ENCODE measurements at places on chromosomes 1 and 21.

- DNase-seq = no peak
These were observed 6.0 kb upstream of the NLRP3 start for GRCh38 chr1:247409869-247410544.

DNA sequence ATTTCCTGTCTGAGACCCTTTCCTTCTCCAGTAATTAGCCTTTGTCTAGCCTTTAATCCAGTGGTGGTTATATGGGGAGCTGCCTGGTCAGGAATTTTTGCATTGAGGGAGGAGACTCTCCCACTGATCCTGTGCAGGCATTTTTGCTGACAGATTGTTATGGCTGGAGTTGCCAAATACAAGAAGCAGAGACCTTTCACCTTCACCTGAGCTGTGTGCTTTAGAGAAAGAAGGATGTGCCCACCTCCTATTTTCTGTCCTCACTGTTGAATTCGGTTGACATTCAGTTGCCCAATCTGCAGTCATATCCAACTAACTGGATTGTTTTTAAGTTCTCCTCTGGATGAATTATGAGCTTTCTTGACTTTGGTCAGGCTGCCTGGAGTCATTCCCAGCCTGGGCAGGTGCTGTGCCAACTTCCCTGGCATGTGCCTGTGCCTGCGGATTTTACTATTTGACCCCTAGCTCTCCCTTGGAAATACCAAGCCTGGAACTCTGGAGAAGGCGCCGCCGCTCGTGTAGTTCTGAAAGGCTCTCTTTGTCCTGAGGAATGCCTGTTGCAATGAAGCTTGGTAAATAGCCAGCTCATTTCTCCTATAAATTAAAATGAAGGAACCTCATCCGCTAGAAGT lies 143.9 kb downstream of the NOS1AP start:
- no peak for DNase-seq

DNA sequence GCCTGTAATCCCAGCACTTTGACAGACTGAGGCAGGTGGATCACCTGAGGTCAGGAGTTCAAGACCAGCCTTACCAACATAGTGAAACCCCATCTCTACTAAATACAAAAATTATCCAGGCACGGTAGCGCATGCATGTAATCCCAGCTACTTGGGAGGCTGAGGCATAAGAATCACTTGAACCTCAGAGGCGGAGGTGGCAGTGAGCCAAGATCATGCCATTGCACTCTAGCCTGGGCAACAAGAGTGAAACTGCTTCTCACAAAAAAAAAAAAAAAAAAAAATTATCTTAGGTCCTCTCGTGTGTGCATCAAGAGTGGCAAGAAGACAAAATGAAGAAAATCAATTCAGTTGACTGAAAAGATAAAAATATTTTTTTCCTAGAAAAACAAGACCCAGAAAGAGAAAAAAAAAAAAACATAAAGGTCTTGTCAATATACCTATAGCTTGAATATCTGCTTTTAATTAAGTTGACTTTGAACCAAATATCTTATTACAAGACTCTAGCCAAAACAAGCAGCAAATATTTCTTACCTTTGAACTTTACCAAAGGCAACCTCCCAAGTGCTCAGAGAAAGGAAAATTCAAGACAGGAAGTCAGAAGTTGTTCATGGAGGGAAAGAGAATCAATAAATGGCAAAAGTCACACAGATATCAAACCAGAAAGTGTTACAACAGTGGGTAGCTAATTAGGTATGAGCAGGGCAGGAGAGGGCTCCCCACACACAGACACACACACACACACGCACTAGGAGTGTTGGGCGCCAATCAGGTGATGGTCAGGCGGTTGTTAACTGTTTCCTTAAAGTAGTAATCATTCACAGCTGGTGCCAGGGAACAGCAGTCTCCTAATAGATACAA lies 29.6 kb downstream of the ITLN2 start:
- no peak for DNase-seq

GRCh38 chr21:27314131-27314530 lies 347.2 kb upstream of the ADAMTS5 start:
- DNase-seq = no peak

DNA sequence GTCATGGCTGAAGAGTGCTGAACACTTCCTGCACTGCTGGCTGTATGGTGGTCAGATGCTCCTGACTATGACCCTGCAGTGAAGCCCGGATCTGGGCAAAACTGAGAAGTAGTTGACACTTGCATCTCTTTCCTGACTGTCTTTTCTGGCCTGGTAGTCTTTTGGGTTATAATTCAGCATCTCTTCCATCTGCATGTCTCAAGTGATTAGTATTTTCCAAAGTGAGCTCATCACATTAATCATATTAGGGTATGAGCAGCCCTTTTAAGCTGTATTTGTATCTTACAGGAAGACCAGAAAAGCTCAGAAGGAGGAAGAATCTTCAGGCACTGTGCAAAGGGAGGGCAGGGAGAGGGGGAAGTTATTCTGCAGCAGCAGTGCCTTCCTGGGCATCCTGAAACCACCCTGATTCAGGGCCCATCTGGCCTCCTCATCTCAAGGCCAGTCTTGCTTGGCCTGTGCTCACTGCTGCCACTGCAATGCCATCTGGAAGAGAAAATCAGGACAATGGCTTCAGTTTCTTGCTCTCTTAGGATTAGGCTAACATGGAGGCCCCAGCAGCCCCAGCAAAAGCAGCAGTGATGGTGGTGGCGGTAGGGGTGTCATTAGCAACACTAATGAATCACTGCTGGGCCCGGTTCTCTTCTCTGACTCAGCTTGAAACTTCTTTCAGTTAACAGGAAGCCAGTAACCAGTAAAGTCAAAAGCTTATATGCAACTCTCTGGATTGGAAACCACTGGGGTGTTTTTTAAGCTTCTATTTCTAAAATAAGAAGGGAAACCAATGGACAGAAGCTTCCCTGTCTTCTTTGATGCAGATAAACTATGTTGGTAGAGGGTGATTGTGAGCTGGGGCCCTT lies 63.3 kb upstream of the WDR26 start:
- DNase-seq = peak; percentile 24

DNA sequence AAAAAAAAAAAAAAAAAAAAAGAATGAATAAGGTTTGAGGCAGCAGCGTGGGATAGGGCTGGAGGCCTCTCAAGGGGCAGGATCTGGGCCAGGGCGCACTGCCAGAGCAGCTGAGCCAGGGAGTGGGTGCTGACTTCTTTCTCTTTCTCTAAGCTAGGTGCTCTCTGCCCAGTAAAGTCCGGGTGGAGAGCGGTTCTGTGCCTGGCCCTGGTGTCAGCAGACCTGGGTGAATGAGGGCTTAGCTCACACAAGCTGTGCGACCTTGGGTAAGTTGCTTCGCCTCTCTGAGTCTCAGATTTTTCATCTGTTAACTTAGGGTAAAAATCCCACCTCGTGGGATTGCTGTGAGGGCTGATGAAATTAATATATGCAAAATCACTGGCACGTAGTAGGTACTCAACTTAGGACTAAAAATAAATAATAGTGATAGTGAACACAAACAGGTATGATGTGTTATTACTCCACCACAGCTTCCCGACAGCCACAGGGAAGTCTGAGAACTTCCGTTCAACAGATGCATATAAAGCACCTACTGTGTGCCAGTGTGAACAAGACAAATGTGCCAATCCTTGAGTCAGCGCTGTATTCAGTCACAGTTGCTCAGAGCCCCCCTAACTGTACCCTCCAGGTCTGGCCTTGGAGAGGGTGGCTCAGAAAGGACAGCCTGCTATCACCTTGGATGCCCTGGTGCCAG lies 2.0 kb upstream of the FAM131C start:
- no peak for DNase-seq

GRCh38 chr1:209205039-209205438 lies 378.5 kb upstream of the CAMK1G start:
- no peak for DNase-seq

GRCh38 chr1:55833529-55834091 lies 618.4 kb upstream of the USP24 start:
- no peak for DNase-seq

Data from activated CD8-positive, alpha-beta memory T cell treated with anti-CD3 and anti-CD28 coated beads for 4 hours (primary cell).